Left renal cortex interstitium (tissue), 4 donors: ENCODE measurements at places on chromosomes 1 and 21. TPM values are rescaled to one million over a fixed set of nuclear protein-coding genes. Genes with fewer than 3 reads are reported as not detected.

DNA sequence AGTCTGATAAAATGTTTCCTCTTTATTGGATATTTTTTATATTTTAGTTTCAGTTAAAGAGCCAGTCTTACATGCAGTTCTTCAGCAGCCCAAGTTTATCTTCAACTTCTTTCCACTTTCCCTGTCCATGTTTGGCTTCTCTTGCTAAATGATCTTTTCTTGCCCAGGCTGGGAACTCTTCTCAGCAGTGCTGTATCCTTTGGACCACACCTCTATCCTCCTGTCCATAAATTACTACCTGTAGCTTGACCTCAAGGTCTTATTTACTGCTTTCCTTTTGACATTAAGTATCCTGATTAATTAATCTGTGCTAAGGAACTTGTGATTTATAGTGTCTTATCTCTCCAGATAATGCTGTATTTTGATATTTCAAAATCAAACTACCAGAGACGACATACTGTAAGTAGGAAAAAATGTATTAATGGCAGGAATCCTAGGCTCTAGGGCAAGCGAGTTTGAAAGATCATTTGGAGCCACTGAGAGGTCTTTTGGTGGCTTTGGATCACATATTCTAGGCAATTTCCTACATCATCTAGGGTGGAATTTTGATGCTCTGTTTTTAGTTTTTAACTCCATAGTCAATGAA lies 20.5 kb upstream of the PDC start:
- no peak for DNase-seq

GRCh38 chr1:119662034-119662437 lies 14.0 kb upstream of the ZNF697 start:
- DNase-seq: no peak

DNA sequence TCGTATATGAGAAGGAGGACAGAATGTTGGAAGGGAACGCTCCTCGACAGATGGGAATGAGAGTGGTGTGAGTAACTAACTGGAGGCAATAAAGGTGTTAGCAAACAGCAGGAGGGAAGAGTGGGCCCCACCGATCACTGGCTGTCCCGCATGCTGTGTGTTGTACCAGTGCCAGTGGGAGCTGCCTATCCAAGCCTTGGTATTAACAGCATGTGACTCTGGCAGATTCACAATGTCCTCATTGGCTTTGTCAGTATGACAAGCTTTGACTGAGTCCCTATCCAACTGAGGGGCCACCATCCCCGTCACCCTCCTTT lies 188.3 kb downstream of the NRIP1 start:
- no peak for DNase-seq

- DNase-seq: no peak
These were observed 124.2 kb downstream of the LIPI start for GRCh38 chr21:14086553-14086952.

DNA sequence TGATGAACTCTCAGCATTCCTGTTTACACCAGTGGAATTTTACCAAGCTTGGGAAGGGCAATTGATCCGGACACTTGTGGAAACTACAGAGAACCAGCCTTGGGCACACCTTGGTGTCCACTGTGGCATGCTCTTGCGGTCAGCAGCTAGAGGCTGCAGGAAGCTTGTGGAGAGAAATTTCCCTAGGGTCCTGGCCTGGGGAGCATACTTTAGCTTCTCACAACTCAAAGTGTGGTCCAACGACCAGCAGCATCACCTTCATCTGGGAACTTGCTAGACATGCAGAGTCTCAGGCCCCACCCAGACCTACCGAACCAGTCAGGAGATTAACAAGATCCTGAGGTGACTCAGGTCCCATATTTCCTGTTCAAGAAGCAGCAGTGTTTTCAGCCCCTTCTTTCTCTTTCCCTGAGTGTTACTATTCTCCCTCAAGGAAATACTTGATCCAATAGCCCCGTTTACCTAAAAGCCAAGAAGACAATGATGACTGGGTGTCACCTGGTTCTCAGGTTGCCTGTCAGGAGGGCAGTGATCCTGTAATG lies 55.7 kb upstream of the KCNE2 start:
- no peak for DNase-seq

- no peak for DNase-seq
These were observed 36.7 kb upstream of the ACTRT2 start for GRCh38 chr1:2984399-2985061.

The SCAMP3 gene
- 58.8 TPM for polyA plus RNA-seq

GRCh38 chr1:229428256-229428655 lies 5.6 kb downstream of the ACTA1 start:
- DNase-seq: no peak
